ENCODE measurements at places on chromosomes 2 and 18. TPM values are rescaled to one million over a fixed set of nuclear protein-coding genes. Genes with fewer than 3 reads are reported as not detected.

The SIGLEC15 gene
- total RNA-seq: not detected

DNA sequence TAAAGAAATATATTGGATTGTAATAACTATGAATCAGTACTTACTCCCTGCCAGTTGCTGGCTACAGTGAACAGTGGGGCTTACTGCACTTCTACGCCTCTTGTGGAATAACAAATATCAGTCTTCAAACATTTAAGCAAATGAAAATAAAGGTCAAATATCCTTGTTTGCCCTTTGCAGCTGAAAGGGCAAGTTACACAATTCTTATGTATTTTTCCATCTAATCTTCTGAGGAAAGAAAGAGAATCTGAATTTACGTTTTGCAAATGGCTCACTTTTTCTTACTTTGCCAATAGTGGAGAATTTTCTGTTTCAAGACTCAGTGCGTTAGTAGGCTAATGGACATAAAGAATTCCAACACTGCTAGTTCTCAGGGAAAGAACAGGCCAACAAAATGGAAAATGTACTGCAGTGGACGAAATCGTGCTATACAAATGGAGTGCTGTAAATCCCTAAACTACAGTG lies 157.2 kb upstream of the TMEM200C start:
- H3K4me1 ChIP-seq: no peaks in the 10 kb centered on the region
- H3K27ac ChIP-seq: no peak overlapping the region
- no peak overlapping the region for H3K4me3 ChIP-seq
- H3K27me3 ChIP-seq: no peaks in the 10 kb centered on the region

The GALNT1 gene
- 73.2 TPM for total RNA-seq

The RIT2 gene
- not detected for total RNA-seq

The WDR7 gene
- 34.9 TPM for total RNA-seq

GRCh38 chr18:8848541-8848940 lies 143.2 kb downstream of the MTCL1 start:
- no peak overlapping the region for H3K27ac ChIP-seq
- DNase-seq: no peak
- H3K36me3 ChIP-seq: no peaks in the 10 kb centered on the region
- H3K4me3 ChIP-seq: no peak overlapping the region
- H3K27me3 ChIP-seq: peaks cover 5% of the 10 kb centered on the region
- H3K4me1 ChIP-seq: no peaks in the 10 kb centered on the region

The CIB4 gene
- not detected for total RNA-seq

Measured in adrenal gland (tissue), 19 donors.